Esophagus squamous epithelium (tissue), 5 donors: ENCODE measurements at places on chromosomes 4 and X. TPM values are rescaled to one million over a fixed set of nuclear protein-coding genes. Genes with fewer than 3 reads are reported as not detected.

Gene POU4F2
- total RNA-seq, result not detected

Gene CYLC1
- total RNA-seq, result not detected

Gene CMC4
- total RNA-seq, result 5.1 TPM

Gene VAMP7
- 27.3 TPM for total RNA-seq

Gene HMGN5
- total RNA-seq, result 0.50 TPM

Gene SPANXC
- not detected for total RNA-seq

Gene CETN2
- 38.5 TPM for total RNA-seq

Gene ARSJ
- 5.6 TPM for total RNA-seq

Gene SLITRK4
- total RNA-seq, result 1.2 TPM

Gene FRMPD4
- total RNA-seq, result not detected

DNA sequence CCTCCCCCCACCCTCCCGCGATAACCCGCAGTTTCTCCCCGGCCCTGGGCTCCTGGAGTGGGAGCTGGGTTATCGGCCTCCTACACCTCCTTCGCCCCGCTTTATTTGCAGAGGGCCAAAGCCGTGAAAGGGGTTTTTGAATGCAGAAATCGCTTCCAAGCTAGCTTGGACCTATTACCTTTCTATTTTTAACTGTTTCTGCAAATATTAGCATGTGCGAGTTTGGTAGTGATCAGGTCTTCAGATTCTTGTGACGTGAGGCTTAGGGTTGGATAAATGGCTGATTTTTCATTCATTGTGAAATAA lies 1.3 kb downstream of the USP9X start:
- DNase-seq, result no peak

GRCh38 chr4:75729836-75730235 lies 5.5 kb downstream of the USO1 start:
- no peak for DNase-seq

DNA sequence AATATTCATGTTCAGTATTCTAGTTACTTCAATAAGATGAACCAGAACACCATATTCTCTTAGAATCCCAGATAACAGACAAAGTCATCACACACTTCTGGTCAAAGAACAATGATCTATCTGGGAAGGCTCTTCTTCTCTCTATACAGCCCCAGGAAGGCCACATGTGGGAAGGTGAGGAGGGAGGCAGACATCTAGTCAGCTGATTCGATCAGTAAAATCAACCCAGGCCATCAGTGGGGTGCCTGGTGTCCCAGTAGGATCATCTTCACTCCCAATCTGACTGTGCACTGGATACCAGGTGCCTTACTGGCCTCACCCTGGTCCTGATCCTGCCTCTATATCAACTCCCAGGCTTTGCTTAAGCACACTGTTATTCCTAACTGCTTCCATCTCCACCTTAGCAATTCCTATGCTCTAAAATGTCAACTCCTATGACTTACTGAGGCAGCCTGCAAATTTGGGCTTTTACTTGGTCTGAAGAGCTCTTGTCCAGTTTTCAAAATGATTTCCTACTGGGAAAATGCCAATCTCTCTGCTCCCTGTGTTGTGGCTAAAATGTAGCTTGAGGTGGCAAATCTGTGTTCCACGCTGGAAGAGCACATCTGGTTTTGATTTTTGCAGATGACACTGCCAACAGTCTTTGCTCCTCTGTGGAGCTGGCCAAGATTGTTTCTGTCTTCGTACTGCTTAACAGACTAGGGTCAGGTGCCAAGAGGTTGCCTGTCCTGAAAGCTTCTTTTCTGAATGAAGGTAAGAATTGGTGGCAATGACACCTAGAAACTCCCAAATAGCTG lies 128.7 kb downstream of the MGST2 start:
- DNase-seq, result no peak

GRCh38 chr4:100823066-100823992 lies 305.5 kb upstream of the EMCN start:
- DNase-seq, result no peak

DNA sequence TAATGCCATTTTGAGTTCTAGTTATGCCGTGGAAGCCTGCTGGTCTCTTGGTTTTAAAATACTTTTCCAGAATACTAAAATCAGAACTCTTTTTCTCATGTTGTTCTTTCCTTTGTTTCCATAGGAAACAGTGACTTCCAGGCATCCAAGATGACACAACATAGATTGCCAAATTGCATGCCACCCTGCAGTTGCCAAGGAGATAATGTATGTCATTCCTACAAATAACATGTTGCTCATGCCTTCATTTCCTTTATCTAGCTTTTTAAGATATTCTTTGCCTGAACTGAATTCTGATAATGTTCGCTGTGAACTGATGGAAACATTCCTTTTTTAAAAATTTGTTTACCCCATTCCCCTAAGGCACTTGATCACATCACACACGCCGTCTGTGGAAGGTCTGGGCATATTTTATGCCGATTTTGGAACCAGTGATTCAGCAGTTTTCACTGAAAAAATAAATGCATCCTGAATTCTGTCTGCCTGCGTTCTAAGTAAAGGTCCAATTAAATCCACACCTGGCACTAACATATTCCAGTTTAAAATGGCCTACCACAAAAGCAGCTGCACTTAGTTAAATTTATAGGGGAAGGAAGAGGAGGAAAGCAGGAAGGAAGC lies 38.0 kb upstream of the COX7B2 start:
- DNase-seq, result no peak

DNA sequence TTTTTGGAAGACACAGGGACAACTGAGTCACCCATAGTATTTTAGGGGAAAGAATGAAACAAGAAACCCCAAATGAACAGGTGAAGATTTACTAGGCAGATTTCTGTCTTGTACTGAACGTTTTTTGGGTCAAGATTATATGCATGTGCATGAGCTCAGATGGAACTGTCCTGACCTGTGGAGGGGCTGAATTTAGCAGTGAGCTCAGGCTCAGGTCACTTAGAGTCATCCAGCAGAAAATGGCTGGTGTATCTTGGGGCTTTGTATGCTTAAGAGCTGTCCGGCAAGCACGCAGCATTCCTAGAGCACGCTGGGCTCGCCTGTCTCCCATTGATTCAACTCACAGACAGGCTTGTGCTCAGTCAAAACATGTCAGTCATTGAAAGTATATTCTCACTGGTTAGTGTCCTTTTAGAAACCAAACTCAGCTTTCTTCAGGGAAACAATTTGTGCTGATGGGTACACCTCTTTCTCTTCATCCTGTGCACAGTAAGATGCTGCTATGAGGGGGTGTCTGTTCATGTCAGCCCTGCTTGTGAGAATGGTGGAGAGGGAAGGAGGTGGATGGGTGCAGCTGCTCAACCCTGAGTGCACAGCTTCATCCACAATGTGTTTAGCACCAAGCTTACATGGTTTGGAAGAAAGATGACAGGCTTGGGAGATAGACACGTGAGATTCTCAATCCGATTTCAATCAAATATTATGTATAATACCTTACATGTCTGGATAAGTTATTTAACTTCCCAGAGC lies 47.5 kb upstream of the PDLIM3 start:
- DNase-seq, result no peak

- DNase-seq, result no peak
Measured at GRCh38 chr4:42736527-42737195, 79.8 kb upstream of the ATP8A1 start.

GRCh38 chr4:87391576-87392054 lies 627 bp upstream of the HSD17B11 start:
- no peak for DNase-seq

DNA sequence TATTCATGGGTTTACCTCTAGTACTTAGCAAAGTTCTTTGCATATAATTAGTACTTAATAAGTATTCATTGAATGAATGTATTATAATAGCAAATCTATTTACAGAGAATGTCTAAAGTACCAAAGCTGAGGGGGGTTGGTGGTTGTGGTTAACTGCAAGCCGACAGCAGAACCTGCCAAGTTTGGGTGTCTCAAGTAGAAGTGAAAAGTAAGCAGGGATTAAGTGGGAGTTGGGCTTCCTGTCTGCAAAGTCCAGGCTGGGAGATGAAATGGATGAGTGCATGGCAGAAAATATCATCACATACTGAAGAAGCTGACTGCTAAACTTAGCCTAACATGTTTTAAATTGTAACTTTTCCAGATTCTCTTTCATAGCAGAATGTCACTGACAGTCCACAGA lies 169.6 kb downstream of the CAMK2D start:
- DNase-seq, result no peak

GRCh38 chr4:188307591-188307990 lies 168.3 kb downstream of the TRIML1 start:
- no peak for DNase-seq

DNA sequence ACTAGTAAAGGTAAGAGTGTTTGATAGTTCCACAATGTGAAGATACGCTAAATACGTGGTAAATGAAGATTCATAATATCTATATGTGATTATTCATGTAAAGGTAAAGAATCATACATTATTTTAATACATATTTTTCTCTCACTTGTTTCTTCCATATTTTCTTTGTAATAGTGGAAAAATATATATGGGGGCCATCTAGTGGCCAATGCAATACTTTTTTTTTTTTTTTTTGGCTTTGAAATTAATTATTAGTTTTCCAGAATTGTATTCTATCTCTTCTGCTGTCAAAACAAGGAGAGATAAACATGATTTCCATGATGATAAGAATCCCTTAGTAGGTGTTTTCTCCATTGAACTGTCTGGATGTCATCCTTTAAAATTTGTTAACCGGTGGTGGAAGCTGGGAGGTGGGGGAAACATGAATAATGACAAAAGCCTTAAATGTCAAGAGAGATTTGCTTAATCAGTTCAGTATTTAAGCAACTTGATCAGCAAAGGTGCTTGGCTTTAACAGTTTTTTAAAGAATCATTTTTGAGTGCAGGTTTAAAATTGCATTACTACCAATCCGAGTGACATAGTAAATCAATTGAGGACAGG lies 508.7 kb upstream of the HTR2C start:
- no peak for DNase-seq

DNA sequence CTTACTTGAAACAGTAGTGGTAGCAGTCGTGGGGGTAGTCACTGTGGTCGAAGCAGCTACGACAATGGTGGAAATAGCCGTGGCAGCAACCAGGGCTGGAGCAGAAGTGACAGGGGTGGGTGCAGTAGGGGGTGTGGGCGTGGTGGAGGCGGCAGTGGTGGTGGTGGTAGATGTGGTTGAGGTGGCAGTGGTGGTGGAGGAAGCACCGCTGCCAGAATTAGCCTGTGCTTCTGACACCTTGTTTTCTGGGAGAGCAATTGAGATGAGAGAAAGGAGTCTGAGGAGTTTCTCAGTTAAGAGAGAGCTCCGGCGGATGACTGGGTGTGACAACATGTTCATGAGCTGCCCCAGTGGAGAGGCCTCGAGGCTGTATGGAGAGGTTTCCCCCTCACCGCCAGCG lies 113.5 kb upstream of the HSD17B10 start:
- DNase-seq, result no peak

- no peak for DNase-seq
Measured at GRCh38 chr4:140851032-140851636, 94.9 kb upstream of the TBC1D9 start.

DNA sequence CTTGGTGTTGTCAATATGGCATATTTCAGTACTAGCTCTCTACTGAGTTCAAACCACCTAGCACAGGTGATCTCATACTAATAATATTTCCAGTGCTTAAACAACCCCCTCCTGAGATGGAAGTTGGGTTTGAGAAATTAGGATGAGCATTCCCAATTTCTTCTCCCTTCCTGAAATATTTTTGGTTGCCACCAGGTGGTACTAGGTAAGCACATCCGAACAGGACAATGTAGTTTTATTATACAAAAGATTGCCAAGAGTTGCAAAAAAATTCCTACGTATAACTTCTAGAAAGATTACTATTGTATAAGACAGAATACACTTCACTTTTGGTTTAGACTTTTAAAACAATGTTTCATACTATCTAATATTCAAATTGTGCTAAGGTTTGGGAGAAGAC lies 484.5 kb downstream of the PACRGL start:
- DNase-seq, result no peak

GRCh38 chr4:26937139-26937538 lies 76.5 kb downstream of the STIM2 start:
- DNase-seq, result no peak

GRCh38 chr4:141309874-141310273 lies 89.2 kb downstream of the ZNF330 start:
- no peak for DNase-seq
